ENCODE measurements at places on chromosomes 3 and 15.

DNA sequence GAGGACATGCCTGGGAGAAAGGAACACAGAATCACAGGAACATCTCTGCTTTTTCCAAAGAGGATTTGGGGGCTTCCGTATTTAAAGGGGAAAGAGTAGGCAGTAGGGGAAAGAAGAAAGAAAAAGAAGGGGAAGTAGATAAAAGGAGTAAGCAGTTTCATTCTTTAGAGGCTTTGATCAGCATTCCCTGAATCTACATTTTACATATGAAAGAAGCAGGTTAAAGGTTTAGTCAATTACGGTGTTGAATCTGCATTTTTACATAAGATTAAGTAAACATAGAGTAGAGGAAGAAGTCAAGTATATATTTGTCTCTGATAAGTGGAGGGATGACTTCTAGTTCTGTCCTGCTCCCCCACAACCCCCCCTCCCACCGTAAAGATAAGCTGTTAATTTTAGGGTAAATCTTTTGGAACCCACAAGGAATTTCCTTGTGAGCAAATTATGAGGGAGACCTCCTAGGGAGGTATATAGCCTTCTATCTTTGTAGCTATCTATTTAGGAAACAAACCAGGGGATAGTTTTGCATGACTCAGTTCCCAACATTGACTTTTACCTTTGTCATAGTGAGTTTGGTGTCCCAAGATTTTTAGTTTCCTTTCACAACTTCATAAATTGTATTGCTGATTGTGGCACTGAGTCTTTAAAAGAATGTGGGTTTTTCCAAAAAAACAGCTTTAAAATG, 8.7 kb upstream of the P2RY12 start:
- no peak for DNase-seq

- DNase-seq, result no peak
These were observed 216.4 kb downstream of the TLE3 start for GRCh38 chr15:69881302-69881670.

- peak; percentile 51 for DNase-seq
These were observed 47.3 kb upstream of the IL12A start for GRCh38 chr3:159941038-159942000.

- no peak for DNase-seq
These were observed 13.1 kb downstream of the FBXL22 start for GRCh38 chr15:63610209-63610841.

DNA sequence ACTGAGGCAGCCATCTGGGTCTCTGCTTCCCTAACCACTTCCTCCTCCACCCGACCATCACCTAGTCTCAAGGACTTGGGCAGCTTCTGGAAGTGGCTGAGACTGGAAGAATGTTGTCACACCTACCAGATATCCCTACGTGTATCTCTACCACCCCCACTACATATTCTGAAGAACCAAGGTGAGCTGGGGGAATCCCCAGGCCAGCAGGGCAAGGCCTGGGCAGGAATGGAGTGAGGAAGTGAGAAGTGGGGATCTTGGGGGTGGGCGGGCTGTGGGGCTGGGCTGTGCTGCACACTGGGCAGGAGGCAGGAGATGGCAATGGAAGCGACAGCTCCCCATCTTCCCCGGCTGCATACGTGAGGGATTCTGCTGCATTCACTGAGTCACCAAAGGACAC, 17.5 kb upstream of the ALDH1A3 start:
- DNase-seq, result no peak

- DNase-seq, result no peak
These were observed 357.7 kb downstream of the TBC1D5 start for GRCh38 chr3:17384567-17385296.

DNA sequence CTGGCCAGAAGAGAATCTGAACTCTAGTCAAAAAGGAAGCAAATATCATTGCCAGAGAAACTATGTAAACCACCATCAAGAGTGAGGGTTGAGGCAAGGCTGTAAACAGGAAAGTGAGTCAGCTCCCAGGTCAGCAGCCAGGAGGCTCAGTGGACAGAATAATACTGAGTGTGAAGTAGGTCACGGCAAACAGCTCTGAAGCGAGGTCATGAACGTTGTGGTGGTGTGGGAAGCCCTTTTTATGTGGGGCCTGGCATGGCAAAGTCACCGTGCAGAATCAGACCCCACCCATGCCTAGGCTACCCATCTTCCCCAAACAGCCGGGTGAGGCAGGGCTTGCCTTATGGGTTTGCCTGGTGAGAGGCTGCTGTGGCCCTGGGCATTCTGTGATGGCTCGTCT, 43.9 kb downstream of the THBS1 start:
- DNase-seq, result no peak

DNA sequence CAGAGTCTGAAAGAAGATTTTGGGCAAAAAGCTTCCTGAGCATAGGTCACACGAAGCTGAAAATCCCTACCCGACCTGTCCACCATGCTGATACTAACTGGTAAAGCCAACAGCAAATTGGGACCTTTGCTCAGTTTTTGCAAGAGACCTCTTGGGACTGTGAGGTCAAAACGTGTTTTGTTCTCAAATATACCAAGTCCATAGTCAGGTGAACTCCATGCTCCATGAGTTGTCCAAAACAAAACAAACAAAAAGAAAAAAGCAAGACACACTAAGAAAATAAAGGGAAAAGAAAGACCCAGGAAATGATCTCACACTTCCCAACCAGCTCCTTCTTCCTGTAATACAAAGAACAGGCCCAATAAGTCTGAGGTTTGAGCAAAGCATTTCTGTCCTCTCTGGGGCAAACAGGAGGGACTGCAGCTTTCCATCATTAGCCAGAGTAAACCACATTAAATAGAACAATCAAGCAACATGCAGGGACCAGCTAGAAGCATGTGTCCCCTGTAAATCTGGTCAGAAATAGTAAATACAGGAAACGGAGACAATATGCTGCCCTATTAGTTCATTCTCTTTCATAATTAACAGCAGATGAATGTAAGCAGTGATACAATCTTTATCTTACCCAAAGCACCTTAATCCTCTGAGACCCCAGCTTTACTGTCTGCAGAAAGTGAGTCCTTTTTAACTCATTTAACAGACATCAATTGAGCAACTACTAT, 125.0 kb upstream of the LIPC start:
- no peak for DNase-seq

DNA sequence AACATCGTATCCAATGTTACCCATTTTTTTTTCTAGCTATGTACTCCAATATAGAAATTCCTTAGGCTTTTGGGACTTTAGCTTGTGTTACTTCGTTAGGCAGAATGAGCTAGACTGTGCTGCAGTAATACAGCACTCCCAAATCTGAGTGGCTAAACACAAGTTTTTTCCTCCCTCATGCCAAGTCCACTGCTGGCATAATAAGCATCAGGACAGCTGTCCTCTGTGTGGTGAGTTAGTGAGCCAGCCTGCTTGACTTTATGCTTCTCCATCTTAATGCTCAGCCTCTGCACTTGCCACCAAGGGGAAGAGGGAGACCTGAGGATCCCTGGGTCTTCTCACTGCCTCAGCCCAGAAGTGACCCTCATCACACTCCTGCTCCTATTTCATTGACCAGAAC, 18.2 kb upstream of the ACOX2 start:
- DNase-seq, result no peak

GRCh38 chr3:78221300-78221699, 1181.4 kb downstream of the ROBO2 start:
- DNase-seq, result no peak

DNA sequence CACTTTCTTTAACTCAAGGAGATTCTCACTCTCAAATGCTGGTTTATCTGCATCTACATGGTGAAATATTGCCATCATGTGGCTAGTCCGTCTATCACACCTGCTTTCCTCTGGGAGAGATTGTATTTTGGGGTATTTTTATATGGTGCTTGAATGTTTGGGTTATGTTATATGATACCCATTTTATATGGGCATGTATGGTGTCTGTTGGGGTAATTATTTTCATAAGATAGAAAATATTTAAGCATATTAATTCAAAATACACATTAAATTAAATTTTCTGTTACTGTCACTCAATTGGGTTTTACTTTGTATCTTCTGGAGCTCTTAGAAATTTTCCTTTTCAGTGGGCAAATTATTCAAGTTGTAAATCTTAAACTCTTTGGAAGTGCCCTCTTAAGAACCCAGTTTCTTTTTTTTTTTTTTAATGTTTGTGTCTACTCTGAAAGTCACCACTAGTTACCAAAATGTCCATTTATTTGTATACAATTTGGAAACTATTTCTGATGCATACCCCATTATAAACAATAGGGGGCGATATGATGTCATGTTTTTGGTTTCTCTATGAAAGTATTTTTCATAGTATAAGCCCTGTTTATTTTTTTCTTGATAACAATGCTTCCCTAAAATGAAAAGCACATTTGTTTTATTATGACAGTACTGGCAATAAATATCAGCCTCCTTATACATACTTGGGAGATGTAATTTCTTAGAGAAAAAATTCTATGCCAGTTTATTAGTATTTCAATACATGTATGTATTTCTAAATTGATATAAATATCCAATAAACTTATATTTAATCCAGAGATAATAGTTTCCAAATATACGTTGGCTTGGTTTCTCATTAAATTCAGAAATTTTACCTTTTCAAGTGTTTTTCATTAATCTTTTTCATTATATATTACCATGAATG, 36.1 kb upstream of the PLSCR5 start:
- no peak for DNase-seq

GRCh38 chr3:30804984-30805383, 89.5 kb downstream of the GADL1 start:
- no peak for DNase-seq

DNA sequence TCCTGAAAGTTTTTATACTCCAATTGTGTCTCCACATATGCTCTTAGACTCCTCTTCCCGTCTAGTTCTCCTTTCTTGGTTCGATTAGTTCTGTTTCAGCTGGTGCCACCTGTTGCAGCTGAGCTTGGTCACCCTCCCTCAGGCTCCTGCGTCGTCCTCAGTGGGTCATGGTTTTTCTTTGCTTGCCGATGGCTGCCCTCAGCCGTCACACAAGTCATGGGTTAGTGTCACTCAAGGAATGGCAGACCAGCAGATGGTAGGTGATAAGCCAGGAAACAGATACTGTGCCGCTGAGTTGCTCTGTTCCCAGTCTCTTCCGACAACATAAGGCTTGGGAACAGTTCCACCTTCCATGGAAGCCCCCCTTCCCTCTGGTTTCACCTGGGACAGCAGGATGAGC, 109.9 kb downstream of the IGF1R start:
- DNase-seq, result no peak

DNA sequence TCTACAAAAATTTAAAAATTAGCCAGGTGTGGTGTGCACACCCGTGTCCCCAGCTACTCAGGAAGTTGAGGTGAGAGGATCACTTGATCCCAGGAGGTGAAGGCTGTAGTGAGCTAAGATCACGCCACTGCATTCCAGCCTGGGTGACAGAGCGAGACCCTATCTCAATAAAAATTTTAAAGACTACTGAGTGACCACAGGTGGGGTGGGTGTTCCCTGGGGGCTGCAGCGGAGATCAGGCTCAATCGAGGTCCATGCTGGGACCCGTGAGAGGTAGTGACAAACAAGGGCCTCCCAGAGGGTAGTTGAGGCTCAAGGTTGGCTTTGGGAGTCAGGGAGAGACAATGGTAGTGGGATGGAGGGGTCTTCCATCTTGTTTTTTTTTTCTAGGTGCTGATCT, 38.9 kb upstream of the LIMD1 start:
- no peak for DNase-seq

GRCh38 chr15:98554272-98555172, 93.8 kb upstream of the IGF1R start:
- no peak for DNase-seq

GRCh38 chr3:40258064-40258463, 51.4 kb upstream of the EIF1B start:
- no peak for DNase-seq

GRCh38 chr3:48747015-48747615, 30.1 kb upstream of the IP6K2 start:
- DNase-seq, result no peak

- DNase-seq, result no peak
These were observed 31.9 kb downstream of the MYL3 start for GRCh38 chr3:46831316-46831715.

DNA sequence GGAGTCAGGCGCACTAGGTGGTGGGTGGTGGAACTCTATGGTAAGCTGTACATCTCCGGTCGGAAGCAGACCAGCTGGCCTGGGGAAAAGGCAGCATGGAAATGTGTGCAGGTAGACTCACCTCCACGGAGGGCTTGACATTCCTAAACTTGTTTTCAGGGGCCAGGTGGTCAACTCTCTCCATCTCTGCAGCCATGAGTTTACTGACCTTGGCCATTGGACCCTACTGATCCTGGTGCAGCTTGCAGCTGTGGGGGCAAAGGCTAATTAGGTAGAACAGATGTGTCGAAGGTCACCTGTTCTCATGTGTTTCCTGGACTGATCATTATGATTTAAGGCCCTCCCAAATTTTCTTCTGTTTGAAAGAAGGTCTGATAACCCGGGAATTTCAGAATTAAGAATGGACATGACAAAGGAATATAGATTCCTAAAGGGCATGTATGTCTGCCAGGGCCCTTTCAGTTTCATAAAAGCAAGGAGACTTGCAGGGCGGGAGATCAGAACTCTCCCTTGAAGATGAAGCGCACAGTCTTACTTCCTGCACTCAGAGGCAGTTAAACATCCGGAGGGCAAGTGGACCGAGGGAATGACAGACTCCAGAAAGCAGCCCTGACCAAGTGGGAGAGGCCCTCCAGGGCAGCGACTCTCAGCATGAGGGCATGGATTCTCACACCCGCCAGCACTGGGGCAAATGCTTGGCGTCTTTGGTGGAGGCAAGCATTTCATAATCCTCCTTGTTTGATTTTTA, 56.1 kb upstream of the CMTM7 start:
- DNase-seq, result no peak
